Activated T-helper 9 cell treated with anti-CD3 and anti-CD28 coated beads, Interleukin-2, amount 50 U/mL, for 16 hours (primary cell): ENCODE measurements at places on chromosomes 3 and 15.

DNA sequence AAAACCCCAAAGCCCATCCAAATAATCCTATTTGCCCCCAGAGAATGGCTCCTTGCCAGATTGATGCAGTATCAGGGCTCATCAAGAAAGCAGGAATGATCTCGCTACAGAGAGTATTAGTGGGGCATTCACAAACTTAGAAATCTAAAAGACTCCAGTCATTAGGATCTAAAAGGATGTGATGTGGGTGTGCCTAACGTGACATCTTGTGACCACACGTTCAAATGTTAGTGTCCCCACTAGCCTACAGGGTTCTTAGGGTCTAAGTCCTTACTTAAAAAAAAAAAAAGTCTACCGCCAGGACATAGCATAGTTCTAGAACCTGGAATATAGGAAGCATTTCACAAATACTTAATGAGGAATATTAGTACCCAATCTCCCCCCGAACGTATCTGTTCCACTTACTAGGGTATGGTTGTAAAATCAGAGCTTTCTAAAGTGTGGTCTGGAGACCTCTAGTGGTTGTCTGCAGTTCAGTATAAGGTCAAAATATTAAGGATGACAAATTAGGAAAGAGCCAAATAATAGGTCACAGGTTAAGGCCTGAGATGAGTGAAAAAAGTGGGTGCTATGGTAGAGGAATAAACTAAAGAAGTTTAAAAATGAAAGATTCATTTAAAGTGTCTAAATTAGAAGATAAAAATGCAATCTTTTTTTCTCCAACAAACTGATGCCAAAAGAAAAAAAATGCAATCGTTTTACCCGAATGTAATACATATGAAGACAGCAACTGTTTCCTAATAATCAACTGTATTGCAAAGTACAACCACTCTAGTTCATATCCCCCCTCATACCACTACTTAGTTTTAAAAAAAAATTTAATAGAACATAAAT lies 4.2 kb upstream of the CHRM5 start:
- no peak for DNase-seq

DNA sequence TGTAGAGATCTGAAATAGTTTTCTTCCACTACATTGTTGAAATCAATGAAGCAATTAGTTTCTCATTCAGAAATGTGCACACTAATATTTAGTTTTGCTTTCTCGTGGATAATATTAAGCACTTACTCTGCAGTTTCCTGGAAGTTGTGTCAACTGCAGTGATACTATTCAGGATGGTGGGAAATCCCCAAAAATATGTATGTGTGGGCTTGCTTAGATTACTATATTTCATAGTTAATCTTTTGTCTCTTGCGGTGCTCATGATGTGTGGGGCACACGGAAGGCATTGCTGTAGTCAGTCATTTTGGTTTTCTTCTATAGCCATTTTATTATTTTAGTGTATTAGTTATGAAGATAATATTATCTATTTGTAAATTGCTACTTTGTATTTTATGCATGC lies 19.7 kb downstream of the RAB11A start:
- DNase-seq: no peak

- no peak for DNase-seq
Measured at GRCh38 chr3:140288595-140288994, 353.6 kb downstream of the CLSTN2 start.

- no peak for DNase-seq
Measured at GRCh38 chr3:142000325-142000870, 124.0 kb downstream of the ATP1B3 start.

- no peak for DNase-seq
Measured at GRCh38 chr3:183584914-183585280, 29.4 kb upstream of the KLHL6 start.

- DNase-seq: no peak
Measured at GRCh38 chr3:20186600-20187004, 596 bp upstream of the SGO1 start.

DNA sequence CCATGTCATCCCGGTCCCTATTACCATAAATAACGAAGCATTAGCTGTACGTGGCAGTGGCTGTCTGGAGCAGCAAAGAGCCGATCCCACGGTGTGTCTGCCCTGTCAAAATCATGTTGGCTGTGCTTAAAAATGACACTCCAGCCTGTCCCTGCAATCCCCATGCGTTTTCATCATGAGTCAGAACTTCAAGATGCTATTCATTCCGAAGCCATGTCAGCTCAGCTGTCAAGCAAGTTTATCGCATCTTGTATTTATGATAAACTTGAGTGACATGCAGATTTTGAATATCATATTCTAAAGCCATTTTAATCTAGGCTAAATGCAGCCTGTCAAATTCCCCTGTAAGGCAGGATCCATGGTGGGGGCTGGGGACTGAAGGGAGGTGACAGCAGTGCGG lies 152.4 kb downstream of the TJP1 start:
- DNase-seq: no peak

GRCh38 chr3:57972531-57973111 lies 35.6 kb upstream of the FLNB start:
- no peak for DNase-seq

GRCh38 chr3:78035131-78035641 lies 995.3 kb downstream of the ROBO2 start:
- DNase-seq: no peak

DNA sequence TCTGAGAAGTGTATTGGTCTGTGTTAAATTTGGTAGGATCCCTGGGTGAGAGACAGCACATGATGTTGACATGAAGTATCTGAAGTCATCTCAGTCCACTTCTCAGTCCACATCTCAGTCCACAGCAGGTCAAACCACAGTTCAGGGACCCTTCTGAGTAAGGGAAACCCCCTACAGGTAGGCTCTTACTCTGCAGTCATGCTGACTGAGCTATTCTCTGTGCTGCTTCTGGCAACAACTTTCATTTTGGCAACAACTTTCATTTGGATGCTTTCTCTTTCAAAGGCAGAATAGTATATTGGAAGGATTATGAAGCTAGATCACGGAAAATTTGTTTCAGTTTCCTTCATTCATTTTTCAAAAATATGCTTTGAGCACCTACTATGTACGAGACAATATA lies 178.2 kb upstream of the GOLIM4 start:
- no peak for DNase-seq

- DNase-seq: no peak
Measured at GRCh38 chr3:185270262-185270955, 16.6 kb upstream of the EHHADH start.

DNA sequence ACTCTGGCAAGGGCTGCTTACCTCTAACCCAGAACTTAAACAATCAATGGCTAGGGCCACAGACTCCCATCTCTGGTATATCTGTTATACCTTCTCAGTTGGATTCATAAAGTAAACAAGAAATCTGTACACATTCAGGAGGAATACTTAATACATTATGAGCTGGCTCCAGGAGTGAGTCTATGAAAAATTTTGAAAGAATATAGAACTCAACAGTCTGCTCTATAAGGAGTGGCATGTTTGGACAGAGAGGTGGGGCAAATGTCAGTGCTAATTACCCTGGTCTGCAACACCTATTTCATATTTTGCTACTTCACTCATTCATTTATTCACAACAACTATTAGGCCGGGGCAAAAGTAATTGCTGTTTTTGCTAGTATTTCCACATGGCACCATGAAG lies 245.1 kb downstream of the THRB start:
- no peak for DNase-seq

DNA sequence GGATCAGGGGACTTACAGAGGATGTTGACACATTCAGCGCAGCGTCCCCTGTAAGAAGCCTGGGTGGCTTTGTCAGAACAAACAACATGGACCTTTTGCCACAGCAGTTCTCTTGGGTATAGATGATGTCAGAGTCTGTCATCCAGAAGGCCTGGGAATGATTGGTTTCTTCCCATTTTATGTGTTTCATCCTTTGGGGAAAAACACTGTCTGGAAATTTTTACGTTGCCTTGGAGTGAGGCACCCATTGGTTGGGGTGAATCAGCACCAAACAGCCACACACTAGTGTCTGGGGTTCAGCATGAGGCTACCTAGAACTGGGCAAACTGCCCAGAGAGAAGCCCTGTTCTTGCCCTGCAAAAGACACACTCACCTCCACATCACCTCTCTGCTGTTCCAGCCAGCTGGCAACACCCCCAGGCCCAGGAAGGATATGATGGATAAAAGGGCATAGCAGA lies 123.0 kb downstream of the FAM43A start:
- DNase-seq: no peak

GRCh38 chr3:4805662-4806061 lies 173.6 kb upstream of the BHLHE40 start:
- DNase-seq: no peak

DNA sequence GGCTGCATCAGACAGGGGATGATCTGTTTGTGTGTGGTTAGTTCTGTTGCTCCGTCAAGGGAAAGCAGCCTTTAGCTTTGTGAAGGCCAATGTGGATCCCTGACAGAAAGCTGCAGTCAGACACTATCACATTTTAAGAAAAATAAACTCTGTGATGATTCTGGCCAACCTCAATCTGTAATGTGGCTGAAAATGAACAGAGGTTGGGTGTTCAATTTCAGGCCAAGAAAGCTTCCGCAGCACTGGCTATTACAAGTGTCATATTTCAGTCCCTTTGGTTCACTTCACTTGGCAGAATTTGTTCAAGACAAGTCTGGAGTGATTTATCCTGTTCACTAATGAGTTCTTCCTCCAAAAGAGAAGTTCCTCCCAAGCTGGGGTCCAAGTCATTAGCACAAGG lies 571.8 kb upstream of the IL12A start:
- DNase-seq: no peak

GRCh38 chr3:99669879-99670555 lies 31.6 kb downstream of the COL8A1 start:
- DNase-seq: no peak

DNA sequence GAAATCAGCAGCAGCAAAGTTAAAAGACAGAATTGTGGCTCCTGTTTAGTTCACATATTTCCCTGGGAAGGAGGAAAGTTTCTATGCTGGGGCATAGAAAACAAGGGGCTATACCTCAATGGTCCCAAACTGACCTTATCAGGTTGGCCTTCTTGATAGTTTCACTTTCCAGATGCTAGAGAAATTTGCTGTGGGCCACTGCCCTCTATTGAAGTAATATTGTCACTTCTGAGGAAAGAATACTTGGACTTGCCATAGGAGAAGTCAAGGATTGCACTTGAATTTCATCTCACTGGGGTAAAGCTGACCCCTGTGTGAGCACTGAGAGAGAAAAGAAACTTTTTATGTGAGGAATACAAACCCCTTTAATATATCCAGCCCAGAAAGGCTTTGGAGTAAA lies 49.3 kb upstream of the XCR1 start:
- DNase-seq: no peak

DNA sequence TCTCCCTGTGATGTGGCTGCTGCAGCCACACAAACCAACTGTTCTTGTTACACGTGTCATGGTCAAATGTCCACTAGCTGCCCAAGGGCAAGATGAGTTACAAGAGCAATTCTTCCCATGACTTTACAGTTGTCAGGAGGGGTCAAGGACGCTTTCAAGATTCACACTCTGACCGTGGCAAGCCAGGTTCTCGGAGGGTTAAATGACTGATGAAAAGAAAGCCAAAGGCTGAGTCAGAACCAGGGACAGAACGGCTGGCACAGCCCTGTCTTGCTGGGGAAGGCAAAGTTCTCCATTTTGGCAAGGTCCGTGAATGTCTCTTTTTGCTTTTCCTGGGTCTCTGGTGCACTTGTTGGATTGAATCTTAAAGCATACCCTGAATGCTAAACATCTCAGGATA lies 364.5 kb upstream of the ICE2 start:
- no peak for DNase-seq

- no peak for DNase-seq
Measured at GRCh38 chr15:75656331-75656730, 8.6 kb downstream of the SNX33 start.

- DNase-seq: no peak
Measured at GRCh38 chr15:98943601-98944151, 63.9 kb downstream of the PGPEP1L start.

GRCh38 chr3:71241246-71241901 lies 342.2 kb downstream of the FOXP1 start:
- DNase-seq: no peak

DNA sequence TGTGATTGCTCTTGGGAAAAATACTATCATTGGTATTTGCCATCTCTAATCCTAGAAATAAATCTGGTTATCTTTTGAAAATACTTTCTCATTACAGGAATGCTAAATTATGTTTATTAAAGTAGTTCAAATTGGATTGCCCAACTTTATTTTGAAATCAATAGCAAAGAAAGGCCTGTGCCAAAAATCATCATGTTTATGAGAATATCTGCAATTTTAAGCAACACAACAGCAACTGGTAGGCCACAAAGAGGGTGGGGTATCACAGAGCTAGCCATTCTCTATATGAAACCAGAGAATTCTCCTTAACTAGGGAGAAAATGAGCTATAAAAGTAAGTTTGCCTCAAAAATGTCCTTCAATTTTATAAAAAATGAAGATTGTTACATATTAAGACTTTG lies 11.9 kb upstream of the TM4SF19 start:
- DNase-seq: no peak

DNA sequence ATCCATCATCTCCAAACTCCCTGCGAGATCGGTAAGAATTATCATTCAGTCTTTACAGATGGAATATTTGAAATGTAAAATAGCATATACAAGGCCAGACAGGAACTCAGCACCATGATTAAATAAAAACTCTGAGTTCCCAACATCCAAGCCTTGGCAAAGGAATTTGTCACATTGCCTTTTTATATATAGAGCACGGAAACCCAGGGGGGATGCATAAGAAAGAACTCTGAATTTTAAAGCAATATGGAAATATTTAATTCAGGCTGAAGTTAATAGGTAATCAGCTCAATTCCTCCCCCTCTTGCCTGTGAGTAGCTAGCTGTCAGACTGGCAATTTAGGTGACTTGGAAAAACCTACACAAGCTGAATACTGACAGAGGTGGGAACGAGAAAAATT lies 217.9 kb upstream of the KCNMB2 start:
- no peak for DNase-seq

GRCh38 chr3:177807150-177807875 lies 610.0 kb upstream of the TBL1XR1 start:
- DNase-seq: no peak

DNA sequence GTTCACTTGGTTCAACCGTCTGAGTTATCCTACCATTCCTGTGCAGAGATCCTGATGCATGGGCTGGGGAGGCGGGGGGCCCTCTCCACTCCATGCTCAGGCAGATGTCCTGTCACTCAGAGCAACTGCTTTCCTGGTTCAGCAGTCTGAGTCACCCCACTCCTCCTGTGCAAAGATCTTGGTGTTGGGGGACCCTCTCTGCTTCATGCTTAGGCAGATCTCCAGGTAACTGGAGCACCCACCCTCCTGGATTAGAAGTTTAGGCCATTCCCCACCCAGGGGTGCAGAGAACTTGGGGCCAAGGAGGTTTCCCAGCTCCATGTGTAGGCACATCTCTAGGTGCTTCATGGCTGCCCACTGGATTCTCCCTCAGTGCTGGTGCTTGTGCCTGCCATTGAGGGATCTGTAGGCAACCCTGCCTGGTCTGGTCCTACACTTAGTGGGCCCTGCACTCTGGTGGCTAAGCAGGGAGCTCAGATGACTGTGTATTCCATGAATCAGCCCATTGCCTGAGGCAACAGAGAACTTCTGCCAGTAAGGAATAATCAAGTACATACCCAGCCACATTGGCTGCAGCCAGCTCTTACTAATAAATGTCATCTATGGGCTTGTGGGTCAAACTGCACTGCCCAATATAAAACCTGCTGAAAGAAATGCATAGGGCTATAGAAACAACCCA lies 465.4 kb upstream of the THBS1 start:
- no peak for DNase-seq
